ENCODE measurements at places on chromosomes 16 and 17.

- DNase-seq = no peak
These were observed 168.7 kb upstream of the CDH5 start for GRCh38 chr16:66197668-66198278.

DNA sequence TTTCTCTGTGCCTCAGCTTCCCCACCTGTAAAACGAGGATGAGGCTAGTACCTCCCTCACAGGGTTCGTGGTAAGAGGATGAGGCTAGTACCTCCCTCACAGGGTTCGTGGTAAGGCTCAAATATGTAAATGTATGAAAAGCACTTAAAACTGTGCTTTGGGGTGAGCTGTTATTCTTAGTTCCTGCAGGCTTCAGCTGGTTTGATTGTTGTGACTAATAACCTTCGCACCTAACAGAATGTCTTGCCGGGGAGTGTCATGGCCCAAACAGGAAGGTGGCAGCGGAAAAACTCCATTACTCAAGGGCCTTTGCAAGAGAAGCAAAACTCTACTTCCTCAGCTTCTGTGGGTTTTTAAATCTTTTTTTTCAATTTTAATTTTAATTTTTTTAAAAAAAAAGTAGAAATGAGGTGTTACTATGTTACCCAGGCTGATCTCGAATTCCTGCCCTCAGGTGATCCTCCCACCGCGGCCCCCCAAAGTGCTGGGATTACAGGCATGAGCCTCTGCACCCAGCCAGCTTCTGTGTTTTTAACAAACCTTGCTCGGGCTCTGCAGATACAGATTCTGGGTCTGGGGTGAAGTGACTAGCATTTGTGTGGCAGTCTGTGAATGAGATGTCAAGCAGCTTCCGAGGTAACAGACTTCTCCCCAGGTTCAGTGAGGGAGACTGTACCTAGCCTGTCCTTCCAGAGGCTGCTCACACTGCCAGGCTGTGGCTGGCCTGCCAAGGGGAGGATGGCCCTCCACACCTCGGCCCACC, 103.0 kb downstream of the RAB11FIP4 start:
- no peak for DNase-seq

- no peak for DNase-seq
These were observed 48.7 kb upstream of the AMZ2 start for GRCh38 chr17:68198931-68199836.

DNA sequence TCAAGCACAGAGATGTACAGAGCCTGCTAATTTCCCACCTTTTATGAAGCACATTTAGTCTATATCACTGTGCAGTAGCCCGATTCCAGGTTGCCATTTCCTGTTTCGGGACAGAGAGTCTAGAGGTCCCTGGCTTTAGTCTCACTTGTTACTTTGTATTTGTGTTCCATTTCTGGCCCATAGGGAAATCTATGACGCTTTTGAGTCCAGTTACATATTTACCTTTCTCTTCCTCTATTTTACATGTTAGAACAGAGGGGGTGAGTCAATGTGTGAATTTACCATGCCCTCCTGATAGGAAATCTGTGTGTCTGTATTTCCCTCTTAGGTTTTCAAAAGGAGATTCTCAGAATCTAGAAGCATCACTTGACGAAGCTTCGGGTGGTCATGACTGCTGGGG, 227.1 kb upstream of the ZFHX3 start:
- DNase-seq = no peak

DNA sequence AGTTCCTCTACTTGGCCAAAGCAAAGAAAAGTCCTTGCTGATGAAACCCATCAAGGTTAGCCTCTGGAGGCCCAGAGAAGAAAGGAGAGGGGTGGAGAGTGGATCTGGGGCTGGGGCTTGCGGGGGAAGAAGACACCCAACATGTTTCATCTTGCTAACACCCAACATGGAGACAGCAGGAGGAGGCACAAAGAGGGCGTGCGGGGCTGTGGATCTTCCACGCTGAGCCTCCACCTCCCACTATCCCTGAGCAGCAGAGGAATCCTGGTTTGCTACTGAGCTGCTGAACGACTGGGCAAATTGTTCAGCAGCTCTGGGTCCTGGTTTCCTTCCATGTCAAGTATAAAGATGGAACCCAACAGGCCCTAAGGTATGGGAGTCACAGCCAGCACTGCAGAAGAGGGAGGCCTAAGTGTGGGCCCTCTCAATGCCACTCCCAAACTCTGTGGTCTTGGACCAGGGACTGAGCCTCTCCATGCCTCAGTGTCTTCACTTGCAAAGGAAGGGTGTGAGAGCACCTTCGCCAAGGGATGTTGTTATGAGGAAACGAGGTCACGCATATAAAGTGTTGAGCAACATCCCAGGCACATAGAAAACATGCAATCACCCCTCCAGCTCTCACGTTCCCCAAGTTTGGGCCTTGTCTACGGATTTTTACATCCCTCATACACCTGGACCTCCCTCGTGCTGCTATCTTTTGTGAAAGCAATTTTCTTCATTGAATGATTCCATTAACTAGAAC, 122.5 kb downstream of the XYLT1 start:
- DNase-seq = no peak

DNA sequence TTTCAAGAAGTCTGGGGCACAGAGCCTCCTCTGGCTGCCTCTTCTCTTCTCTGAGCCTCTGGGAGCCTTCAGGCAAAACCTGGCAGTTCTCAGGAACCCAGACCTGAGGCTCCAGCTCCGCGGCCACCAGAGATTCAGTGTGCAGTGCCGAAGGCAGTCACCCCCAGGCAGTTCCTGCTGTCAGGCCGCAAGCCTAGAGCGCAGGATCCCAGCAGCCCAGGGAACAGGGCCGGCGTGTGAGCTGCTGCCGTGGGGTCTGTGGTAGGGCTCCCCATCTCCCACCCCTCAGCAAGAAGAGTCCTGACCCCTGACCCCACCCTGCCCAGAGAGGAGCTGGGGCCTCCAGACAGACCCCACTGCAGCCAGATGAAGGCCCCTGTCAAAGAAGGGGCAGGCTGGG, 78.2 kb downstream of the AMFR start:
- DNase-seq = no peak

DNA sequence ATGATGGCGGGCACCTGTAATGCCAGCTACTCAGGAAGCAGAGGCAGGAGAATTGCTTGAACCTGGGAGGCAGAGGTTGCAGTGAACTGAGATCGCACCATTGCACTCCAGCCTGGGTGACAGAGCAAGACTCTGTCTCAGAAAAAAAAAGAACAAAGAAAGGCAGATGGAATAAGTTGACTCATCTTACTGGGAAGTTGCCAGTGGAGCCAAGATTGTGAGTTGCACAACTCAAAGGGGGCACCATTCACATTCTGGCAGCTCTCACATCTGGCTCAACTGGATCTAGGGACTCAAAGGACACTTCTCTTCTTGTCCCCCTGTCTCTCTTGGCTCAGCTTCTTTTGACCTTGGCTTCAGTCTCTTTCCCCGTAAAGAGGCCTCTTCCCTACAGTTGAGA, 53.7 kb upstream of the ETV4 start:
- DNase-seq = no peak

DNA sequence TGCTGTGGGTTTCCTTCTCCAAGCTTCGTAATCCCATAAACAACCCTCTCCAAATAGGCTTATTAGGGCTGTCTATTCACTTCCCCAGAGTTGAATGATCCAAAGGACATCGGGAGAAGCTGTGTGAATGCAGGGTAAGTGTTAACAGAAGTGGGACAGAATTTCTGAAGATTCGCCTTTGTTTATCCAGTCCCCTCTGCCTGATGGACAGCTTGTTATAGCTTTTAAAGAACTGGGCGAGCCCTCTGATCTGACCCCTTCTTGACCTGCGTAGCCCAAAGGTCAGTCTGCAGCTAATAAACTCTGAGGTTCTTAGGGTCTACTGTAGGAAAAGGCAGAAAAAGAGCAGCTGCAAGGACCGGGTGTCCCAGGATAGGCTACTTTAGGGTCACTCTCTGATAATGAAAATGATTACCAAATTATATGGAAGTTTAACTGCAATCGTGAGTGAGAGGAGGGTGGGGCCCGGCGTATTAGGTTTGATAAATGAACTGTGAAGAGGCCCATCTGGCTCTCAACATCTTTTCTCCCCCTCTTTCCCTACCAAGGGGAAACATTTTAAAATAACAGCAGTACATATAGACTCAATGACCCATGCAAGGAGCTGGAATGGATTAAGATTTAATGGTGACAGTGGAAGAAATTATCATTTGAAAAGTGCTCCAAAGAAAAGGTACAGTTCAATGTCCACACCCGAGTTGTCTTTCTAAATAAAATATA, 233.4 kb downstream of the FTO start:
- no peak for DNase-seq

DNA sequence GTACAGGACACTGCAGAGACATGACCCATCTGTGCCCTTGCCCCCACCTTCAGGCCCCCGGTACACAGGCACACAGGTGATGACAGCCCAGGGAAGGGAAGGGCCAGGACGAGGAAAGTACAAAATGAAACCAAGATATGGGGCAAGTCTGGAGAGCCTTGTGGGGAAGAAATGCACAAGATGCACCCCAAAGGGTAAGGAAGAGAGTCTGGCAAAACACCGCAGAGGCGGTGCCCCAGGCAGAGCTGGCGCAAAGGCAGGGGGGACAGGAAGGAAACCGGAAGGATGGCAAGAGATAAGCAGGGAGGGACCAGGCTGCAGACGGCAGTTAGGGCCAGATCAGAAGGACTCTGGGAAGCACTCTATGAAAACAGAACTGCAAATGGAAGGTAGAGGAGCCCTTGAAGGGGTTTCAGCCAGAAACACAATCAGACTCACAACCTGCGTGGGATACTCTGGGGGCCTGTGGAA, 81.4 kb downstream of the SLC39A11 start:
- DNase-seq = no peak

DNA sequence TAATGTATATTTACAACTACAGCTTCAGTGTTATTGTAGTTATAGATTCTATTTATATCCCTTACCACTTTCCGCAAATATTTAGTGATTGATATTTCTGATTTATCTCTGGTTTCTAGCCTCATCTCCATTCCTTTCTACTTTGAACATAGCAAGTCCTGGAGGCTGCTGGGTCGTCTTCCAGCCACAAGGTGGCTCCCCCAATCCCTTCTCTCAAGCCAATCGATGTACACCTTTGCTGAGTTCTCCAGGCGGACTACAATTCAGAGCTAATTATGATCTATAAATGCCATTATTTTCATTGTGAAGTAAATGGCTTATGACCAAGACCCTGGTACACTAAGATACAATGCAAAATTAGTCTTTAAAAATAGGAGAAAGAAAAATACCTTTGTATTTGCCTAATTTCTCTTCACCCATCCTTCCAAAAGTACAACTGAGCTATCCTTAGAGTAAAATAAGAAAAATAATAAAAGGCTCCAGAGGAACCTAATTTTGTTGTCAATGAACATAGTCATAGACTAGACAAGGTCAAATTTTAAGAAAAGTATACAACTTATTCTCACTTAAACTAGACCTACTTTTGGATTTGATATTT, 122.1 kb downstream of the SKAP1 start:
- peak; percentile 53 for DNase-seq

DNA sequence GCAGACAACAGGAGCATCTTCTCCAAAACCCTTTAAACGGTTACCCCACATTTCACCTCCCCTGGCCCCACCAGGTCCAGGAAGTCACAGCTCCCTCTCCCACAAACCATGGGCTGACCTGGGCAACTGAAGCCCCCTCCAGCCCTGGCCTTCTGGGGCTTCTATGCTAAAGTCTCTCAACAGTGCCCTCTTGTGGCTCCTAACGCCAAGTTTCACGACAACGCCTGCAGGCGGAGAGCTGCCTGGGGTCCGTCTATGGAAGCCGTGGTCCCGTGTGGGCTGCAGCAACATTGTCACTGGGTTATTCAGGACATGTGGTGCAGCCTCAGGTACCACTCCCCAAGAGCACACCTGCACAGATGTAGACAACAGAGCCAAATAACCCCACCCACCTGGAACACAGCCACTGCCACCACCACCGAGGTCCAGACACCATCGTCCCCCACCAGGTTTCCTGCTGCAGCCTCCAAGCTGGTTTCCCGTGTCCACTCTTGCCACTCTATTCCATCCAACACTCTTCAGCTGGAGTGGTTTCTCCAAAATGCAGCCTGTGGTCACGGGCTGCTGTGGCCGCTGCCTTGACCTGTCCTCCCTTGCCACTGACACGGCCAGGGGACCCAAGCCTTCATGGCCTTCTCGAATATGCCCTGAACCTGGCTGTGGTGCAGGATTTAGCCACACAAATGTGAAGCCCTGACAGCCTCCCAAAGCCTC, 19.1 kb downstream of the C16orf95 start:
- peak; percentile 20 for DNase-seq

- DNase-seq = no peak
These were observed 4.7 kb downstream of the PPP1R1B start for GRCh38 chr17:39631403-39631802.

DNA sequence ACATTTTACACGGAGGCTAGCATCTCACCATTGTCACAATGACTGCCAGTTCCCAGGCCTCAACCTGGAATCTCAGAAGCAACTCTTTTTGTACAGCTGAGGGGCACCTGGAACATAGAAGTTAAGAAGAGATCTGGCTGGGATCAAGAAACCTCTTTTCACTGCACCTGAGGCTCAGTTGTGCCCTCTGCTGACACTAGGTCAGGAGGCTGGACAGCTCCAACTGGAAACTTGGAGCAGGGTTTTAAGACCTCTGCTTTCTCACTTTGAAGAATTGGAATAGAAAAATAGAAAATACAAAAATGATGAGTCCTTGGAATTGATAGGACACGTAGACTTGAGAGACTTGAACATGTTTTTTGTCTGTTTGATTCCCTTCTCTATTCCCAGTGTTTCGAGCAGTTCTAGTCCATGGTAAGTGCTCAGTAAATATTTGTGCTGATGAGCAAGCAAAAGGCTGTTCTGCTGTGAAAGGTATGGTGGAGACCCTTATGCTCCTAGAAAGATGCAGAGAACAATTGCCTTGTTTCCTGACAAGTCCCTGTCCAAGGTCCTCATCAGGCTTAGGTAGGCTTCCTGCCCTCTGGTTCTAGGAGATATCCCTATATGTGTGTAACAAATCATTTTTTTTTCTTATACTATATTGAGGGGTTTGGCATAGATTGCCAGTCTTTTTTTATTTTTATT, 13.6 kb upstream of the PPM1D start:
- DNase-seq = no peak

- no peak for DNase-seq
These were observed 210.8 kb downstream of the GSG1L start for GRCh38 chr16:27852681-27853080.

- no peak for DNase-seq
These were observed 79.0 kb upstream of the CDC42EP4 start for GRCh38 chr17:73390851-73391250.
